ENCODE measurements at places on chromosomes 1 and 21.

DNA sequence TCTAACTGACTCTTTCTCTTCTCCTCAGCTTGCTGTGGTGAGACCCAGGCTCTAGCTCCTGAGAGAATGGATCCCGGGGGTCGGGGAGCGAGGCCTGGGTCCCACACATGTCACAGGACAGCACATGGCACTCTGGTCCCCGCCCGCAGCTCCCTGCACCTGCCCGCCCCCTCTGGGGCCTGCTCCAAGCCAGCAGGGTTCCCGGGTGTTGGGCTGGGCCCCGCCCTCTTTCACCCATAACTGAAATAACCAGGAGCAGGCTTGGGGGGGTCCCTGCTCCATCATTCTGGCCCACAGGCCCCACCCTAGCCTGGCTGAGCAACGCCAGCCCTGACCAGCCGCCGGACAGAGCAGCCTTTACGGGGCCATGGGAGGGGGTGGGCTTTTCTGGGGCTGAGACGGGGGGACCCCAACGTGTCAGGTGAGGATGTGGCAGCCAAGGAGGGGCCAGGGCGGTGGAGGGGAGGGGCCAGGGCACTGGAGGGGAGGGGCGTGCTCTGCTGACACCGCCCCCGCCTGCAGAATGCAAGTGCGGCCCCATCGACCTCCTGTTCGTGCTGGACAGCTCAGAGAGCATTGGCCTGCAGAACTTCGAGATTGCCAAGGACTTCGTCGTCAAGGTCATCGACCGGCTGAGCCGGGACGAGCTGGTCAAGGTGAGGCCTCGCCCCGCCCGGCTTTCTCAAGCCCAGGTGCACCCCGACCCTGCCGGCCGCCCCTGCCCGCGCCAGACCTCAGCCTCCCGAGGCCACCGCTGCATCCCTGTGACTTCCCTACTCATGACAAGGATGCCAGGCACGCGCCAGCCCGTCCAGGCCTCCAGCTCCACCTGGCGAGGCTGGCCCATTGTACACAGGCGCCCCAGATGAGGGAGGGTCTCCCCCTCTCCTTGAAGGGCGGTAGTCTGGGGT is 19.4 kb downstream of the COL6A1 start:
- DNase-seq = no peak

DNA sequence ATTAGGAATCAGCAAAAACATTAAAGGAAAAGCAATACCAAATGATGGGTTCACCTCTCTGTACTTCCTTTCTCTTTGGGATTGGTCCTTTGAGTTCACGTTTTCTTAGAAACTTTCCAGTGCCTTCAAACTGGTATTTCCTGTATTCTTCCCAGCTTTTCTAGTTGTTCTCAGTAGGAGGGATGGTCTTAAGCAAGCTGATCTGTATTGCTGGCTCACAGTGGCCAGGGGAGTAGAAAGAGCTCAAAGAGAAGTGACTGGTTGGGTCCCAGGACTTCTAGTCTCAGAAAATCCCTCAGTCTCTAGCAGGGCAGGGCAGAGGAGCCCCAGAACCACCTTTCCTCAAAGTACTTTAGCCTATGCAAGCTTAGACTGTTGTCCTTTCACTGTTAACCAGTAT is 10.1 kb upstream of the USP24 start:
- DNase-seq = no peak

GRCh38 chr1:227901906-227902640 is 45.7 kb downstream of the WNT9A start:
- DNase-seq = no peak

DNA sequence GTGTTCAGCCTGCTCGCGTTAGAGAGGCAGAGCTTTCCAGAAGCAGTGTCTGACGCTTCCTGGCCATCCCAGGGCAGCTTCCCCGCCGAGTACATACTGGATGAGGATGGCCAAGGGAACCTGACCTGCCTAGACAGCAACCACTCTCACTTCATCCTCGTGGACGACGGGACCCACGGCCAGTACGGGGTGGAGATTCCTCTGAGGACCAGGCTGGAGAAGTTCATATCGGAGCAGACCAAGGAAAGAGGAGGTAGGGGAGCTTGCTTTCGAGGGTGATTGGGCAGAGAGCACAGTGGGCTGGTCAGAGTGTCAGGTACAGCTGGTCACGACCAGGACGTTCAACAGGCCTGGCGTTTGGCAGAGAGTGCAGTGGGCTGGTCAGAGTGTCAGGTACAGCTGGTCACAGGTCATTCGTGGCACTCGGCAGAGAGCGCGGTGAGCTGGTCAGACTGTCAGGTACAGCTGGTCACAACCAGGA is 22.4 kb downstream of the TRPM2 start:
- no peak for DNase-seq

- DNase-seq = no peak
Measured at GRCh38 chr1:5637171-5637570, 355.1 kb downstream of the NPHP4 start.

DNA sequence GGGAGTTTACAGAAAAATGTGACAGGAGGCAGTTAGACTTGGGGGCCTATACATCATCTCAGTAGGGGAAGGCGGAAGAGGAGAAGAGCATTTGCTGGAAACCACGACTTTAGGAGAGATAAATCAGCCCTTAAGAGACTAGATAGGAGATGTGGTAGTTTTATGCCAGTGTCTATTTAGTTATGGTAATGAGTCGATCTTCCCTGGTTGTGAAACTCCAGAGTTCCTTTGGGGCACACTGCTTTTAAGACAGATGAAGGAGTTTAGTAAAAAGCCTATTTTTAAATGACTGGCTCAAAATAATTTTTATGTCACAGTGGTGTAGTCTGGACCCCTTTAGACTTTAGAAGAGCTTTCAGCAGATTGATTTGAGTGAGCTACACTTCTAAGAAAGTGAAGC is 7.8 kb downstream of the PGM1 start:
- DNase-seq = no peak

- DNase-seq = no peak
Measured at GRCh38 chr1:2493691-2494322, 17.7 kb downstream of the PLCH2 start.

DNA sequence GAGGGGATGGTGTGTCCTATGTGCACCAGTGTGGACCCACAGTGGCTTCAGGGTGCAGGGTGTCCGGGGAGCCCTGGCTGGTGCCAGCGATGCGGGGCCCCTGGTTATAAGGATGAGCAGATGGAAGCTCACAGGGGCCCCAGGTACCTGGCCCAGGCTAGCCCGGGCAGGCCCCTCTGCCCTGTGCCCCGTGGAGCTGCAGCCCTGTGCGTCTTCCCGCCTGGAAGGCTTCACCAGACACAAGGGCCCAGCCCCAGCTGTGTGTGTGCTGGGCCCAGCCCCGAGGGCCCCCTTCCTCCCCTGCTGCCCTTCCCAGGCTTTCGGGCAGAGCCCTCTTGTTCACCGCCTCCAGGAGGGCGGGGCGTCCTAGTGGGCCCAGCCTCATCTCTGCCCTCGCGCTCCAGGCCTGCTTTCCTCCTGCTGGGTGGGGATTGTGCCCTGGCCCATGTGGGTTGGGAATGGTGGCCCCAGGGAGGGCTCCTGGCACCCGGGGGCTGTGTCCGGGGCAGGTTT is 15.9 kb downstream of the PFKL start:
- DNase-seq = no peak

GRCh38 chr1:232923739-232924386 is 26.5 kb upstream of the NTPCR start:
- DNase-seq = peak; percentile 93

- DNase-seq = no peak
Measured at GRCh38 chr1:110688514-110688913, 13.8 kb upstream of the KCNA3 start.

DNA sequence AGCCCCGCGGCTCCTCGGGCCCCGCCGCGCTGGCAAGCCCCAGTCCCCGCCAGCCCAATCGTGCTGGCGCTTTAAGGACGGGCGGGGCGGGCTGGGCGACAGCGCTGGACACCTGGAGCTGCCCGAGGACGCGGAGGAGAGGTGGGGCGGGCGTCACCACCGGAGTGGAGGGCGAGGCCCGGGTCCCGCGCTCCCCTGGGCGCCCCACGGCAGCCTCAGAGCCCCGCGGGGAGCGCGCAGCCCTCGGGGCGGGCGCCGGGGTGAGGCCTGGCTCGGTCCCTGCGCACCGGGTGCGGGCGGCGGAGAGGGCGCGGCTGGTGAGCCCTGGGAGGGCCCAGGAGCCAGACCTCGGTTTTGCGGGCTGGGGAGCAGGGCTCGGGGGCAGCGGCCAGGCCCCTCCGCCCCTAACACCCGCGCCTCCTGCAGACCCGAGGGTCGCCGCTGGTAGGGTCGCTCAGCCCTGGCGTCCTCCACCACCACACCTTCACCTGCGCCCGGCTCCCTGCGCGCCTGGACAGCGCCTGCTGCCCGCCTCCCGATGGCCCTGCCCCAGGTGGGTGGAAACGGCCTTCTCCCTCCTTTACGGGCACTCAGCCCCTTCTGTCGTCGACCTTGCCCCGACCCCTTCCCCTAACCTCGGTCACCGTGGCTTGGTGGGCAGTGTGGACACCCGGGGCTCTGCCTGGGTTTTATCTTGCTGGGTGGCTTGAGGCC is at the start of gene TMEM61:
TSS of gene TMEM61 (plus strand) at position 101 of the 714 bp plus-strand sequence. CDS start at position 539, 438 bp downstream.
- DNase-seq = no peak

- no peak for DNase-seq
Measured at GRCh38 chr1:164473544-164473943, 85.4 kb upstream of the PBX1 start.

DNA sequence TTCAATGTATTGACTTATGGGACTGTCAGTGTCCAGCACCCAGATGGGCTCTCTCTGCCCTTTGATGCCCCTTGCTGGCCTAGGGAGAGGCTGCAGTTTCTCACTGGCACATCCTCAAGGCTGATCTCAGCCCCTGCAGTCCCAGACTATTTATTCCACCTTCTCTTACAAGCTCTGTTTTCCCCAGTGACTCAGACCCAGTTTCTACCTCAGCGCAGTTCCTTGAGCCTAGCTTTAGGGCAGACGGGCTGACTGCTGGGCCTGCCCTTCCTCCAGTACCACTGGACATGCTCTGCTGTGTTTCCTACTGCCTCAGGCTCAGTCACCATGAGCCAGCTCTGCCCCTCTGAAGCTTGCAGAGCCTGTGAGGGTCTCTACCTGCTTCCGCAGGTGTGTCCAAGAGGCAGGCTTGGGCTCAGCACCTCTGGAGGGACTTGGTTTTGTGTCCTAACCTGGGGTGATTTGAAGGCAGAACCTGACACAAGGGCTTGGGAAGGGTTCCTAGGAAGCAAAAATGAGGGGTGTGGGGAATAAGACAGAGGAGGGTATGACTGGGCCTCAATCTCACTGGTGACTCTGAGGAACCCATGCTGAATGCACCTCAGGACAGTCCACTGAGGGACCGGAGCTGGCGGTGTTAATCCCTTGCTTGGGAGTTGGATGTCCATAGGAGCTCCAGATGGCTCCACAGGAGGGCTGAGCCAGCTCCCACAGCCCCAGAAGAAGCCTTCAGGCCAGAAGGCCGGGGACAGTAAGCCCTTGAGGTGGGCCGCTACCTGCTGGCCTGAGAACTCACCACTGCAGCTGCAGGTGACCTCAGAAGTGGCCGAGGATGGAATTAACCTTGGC is 689.9 kb downstream of the MATN1 start:
- peak; percentile 34 for DNase-seq

GRCh38 chr1:216914974-216915373 is 191.7 kb upstream of the ESRRG start:
- DNase-seq = peak; percentile 71

DNA sequence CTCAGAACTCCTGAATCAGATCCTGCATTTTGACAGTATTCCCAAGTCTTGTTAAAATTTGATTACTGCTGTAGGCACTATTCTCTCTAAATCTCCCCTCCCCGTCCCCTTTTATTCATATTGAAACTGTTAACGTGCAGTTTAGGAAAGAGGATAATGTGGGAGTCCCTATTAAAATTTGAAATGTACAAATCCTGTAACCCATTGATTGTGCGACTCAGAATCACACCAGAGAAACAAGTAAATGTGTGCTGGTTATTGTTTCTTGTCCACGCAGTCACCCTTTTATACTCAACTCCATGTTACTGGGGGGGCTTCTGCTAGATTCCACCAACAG is 584 bp upstream of the LTN1 start:
- DNase-seq = no peak

DNA sequence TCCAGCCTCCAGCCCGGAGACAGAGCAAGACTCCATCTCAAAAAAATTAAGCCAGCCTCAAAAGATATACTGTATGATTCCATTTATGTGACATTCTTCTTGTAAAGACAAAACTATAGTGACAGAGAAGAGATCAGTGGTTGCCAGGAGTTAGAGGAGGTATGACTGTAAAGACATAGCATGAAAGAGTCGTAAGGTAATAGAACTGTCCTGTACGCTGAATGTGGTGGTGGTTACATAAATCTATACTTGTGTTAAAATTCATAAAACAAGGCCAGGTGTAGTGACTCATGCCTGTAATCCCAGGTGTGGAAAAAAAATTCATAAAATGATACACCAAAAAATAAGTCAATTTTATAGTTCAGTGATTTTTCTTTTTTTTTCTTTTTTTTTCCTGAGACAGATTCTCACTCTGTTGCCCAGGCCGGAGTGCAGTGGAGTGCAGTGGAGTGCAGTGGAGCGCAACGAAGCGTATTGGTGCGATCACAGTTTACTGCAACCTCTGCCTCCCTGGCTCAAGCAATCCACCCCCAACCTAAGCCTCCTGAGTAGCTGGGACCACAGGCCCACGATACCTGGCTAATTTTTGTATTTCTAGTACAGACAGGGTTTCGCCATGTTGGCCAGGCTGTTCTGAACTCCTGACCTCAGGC is 84.9 kb upstream of the CXADR start:
- DNase-seq = no peak

DNA sequence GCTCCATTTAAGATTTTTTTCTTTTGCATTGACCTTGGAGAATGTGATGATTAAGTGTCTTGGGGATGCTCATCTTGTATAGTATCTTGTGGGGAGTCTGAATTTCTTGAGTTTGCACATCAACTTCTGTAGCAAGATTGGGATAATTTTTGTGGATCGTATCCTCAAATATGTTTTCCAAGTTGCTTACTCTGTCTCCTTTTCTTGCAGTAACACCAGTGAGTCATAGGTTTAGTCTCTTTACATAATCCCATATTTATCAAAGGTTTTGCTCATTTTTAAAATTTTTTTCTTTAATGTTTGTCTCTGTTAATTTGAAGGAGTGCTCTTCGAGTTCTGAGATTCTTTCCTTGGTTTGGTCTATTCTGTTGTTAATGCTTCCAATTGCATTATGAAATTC is 41.7 kb upstream of the ANGPTL1 start:
- DNase-seq = no peak

DNA sequence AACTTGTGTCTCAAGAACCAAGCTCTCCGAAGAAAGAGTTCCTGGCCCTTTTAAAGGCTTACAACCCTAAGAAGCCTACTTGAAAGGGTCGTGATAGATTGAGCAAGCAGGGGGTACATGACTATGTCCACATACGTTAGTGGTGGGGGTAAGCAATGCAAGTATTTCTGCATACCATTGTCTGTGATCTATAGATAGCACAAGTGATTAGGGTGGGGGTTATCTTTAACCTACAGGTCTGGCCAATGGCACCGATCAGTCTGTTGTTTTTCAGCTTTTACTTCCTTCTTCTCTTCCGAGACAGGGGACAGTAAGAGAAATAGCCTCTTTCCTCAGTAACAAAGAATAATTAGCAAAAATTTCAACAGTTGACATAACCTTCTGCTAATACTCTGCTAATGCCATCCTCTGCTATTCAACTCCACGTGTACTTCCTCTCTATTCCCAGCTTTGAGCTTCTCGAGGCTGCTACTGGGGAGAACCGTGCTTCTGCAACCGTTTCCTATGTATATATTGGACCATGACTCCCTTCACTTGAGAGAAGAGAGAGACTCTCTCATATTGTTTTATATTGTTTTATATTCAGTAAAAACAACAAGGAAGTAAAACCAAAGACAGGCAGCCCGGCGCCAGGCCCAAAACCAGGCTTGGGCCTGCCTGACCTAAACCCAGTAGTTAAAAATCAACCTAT is 727.7 kb upstream of the NCAM2 start:
- DNase-seq = no peak

- no peak for DNase-seq
Measured at GRCh38 chr1:35847935-35848565, 35.0 kb upstream of the AGO1 start.

- peak; percentile 7 for DNase-seq
Measured at GRCh38 chr1:95236784-95237575, 3.0 kb downstream of the RWDD3 start.
